ENCODE measurements at places on chromosomes 13 and 19. TPM values are rescaled to one million over a fixed set of nuclear protein-coding genes. Genes with fewer than 3 reads are reported as not detected.

The ZNF135 gene
- 12.5 TPM for polyA plus RNA-seq

The RAB8A gene
- 30.4 TPM for polyA plus RNA-seq

The CYP4F12 gene
- polyA plus RNA-seq = 0.62 TPM

The ZNF446 gene
- 7.0 TPM for polyA plus RNA-seq

The LIM2 gene
- not detected for polyA plus RNA-seq

The ADPRHL1 gene
- 295 TPM for polyA plus RNA-seq

The CACNG7 gene
- polyA plus RNA-seq = 0.10 TPM

The PINLYP gene
- 5.1 TPM for polyA plus RNA-seq
